WTC11 (cell line): ENCODE measurements at places on chromosomes 5 and 9. TPM values are rescaled to one million over a fixed set of nuclear protein-coding genes. Genes with fewer than 3 reads are reported as not detected.

DNA sequence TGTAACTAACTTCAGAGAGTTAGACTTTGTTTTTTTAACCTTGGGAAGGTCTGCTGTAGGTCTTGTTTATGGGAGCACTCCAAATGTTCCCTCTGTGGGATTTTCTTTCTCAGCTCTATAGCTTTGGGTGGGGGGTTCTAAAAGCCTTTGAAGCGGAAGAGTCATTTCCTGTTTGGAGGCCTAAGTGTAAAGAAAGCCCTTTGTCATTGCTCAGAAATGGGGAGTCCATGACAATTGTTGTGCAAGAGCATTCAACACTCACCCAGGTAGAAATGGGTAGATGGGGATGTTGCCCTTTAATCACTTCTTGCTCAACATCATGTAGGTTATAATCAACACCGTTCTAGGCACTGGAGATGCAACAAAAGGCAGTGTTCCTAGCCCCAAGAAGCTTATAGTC lies 30.3 kb upstream of the MAST4 start:
- no peak overlapping the region for H3K4me3 ChIP-seq
- H3K27me3 ChIP-seq = no peaks in the 10 kb centered on the region; the same call in 1 of the 2 replicates
- peaks cover 27% of the 10 kb centered on the region for H3K4me1 ChIP-seq
- no peak for DNase-seq

RLN2 gene
- total RNA-seq = 4.0 to 4.7 TPM (median 4.3 TPM) in 3 replicates

DNA sequence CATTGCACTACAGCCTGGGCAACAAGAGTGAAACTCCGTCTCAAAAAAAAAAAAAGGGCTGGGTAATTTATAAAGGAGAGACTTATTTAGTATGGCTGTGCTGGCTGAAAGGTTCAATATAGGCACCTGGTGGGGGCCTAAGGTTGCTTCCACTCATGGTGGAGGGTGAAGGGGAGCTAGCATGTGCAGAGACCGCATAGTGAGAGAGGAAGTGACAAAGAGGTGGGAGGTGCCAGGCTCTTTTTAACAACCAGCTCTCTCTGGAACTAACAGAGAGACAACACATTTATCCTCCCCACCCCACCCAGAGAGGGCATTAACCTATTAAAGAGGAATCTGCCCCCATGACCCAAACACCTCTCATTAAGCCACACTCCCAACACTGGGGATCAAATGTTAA lies 28.9 kb upstream of the SERINC5 start:
- no peak overlapping the region for H3K4me3 ChIP-seq
- DNase-seq = no peak
- H3K27me3 ChIP-seq = no peaks in the 10 kb centered on the region
- H3K27ac ChIP-seq = no peak overlapping the region; the same call in 1 of the 2 replicates
- no peaks in the 10 kb centered on the region for H3K36me3 ChIP-seq

GRCh38 chr9:33106827-33107621 lies 30.6 kb upstream of the SMU1 start:
- H3K4me3 ChIP-seq = no peak overlapping the region
- H3K27me3 ChIP-seq = no peaks in the 10 kb centered on the region; the same call in 1 of the 2 replicates
- DNase-seq = peak; percentile 31
- peaks cover 31% of the 10 kb centered on the region for H3K4me1 ChIP-seq

GRCh38 chr5:115402822-115403577 lies 106.5 kb upstream of the CCDC112 start:
- H3K4me1 ChIP-seq = no peaks in the 10 kb centered on the region
- H3K27ac ChIP-seq = no peak overlapping the region
- DNase-seq = no peak
- no peaks in the 10 kb centered on the region for H3K36me3 ChIP-seq
- H3K4me3 ChIP-seq = no peak overlapping the region
- H3K27me3 ChIP-seq = no peaks in the 10 kb centered on the region

CARD9 gene
- total RNA-seq = 0.76 to 0.96 TPM (median 0.96 TPM) in 3 replicates

DNA sequence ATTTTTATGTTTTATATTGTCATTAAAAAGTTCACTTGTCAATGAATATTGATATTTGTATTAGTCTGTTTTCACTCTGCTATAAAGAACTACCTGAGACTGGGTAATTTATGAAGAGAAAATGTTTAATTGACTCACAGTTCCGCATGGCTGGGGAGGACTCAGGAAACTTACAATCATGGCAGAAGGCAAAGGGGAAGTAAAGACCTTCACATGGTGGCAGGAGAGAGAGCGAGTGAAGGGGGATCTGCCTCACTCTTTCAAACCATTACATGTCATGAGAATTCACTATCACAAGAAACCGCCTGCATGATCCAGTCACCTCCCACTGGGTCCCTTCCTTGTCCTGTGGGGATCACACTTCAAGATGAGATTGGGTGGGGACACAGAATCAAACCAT lies 27.4 kb downstream of the SRD5A1 start:
- H3K36me3 ChIP-seq = peaks cover 30% of the 10 kb centered on the region
- H3K27me3 ChIP-seq = no peaks in the 10 kb centered on the region

FKBP15 gene
- total RNA-seq = 13.5 to 14.9 TPM (median 13.9 TPM) in 3 replicates

- no peak for DNase-seq
- no peaks in the 10 kb centered on the region for H3K36me3 ChIP-seq
- H3K4me1 ChIP-seq = no peaks in the 10 kb centered on the region
- H3K4me3 ChIP-seq = no peak overlapping the region
- H3K27me3 ChIP-seq = no peaks in the 10 kb centered on the region; the same call in 1 of the 2 replicates
These were observed 30.9 kb upstream of the SHOC1 start for GRCh38 chr9:111825468-111826145.

DNA sequence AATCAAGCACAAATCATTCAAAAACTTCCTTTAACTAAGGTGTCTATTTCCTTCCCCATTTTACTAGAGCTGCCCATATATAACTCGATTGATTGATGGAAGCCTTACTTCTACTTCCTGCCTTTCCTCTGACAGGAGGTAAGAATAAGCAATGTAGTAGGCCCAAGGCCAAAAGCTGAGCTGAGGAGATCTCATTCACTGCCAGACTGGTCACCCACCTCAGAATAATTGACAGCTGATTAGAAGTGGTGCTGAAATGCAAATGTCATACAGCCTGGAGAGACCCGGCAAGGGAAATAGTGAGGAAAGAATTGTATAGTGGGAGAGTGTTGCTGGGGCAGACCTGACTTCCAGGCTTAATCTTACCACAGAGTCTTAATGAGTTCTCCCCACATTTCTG lies 239.9 kb downstream of the SAXO1 start:
- no peaks in the 10 kb centered on the region for H3K27me3 ChIP-seq
- no peak for DNase-seq
- 0 out of 2 replicates have a peak, but pooled peaks cover 2% of the 10 kb centered on the region for H3K4me1 ChIP-seq
- H3K4me3 ChIP-seq = no peak overlapping the region

DNA sequence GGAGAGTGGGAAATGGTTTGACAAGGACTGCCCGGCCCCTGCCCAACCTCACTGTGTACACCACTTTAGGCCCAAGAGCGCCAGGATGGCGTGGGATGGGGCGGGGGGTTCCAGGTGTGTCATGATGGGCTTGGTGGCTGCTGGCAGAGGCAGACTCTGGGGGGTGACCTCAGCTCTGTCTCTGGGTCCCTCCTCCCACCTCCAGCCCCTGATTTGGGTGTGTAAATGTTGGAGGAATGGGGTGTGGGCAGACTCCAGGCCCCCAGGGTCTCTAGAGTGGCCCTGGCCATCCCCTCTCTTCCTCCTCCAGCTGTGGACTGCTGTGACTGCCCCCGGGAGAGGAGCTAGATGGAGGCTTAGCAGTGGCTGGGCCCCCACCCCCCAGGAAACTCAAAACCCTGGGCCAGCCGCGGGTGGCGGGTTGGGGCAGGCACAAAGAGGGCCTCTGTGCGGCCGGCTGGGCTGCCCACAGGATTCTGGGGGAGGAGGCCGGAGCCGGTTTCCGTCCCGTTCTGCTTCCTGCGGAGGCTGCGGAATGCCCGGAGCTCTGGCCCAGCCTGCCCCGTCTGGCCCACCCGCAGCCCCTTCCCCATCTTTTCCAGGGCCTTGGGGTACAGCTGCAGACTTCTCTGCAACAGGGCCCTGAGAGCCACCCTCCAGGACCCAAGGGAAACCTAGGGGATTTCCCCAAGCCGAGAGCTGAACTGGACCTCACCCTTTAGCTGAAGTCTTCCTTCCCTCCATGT lies 23.1 kb downstream of the CXXC5 start:
- peaks cover 69% of the 10 kb centered on the region for H3K4me1 ChIP-seq
- peak overlapping the region; percentile 92 for H3K27ac ChIP-seq
- DNase-seq = no peak
- H3K36me3 ChIP-seq = no peaks in the 10 kb centered on the region; the same call in 1 of the 2 replicates
- H3K27me3 ChIP-seq = no peaks in the 10 kb centered on the region

DNA sequence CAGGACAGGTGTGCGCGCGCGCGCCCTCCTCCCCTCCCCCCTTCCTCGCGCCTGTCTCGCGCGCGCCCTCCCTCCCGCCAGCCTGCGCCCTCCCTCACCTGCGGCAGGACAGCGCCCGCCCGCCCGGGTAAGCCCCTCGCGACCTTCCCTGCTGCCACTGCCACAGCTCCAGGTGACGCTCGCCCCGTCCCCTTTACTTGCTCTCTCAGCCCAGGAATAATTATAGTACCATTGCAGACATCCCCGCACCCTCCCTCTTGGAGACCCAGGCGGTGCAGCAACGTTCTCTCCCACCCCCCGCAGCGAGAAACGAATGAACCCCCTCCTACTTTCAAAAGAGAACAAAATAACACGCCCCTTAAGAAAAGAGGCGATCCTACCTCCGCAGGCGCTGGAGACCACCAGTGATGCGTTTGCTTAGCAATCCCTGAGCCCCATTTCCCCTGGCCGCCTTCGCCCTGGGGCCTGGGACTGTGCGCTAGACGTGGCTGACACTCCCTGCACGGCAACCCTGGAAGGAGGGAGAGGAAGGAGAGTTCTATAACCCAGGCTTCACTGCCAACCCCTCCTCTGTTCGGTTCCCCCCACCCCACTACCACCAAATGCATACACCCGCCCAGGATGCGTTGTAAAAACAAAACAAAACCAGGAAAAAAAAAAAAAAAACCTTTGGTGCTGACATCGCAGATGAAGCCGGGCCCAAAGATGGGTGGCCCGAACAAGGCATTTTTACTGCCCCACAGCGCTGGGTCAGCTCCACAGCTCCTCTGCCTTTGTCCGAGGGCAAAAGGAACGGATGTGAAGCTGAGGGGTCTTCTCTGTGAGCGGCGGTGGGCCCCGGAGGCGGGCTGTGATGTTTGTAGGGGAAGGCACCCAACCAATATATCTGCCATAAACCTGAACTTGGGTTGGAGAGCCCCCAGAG lies 5.6 kb upstream of the PURA start:
- peak; percentile 45 for DNase-seq
- H3K27ac ChIP-seq = peak overlapping the region; percentile 83
- no peaks in the 10 kb centered on the region for H3K36me3 ChIP-seq
- H3K4me1 ChIP-seq = peaks cover 50% of the 10 kb centered on the region
- peak overlapping the region; percentile 90 for H3K4me3 ChIP-seq

GARNL3 gene
- 17.8 to 22.4 TPM (median 20.3 TPM) in 3 replicates for total RNA-seq

GRCh38 chr5:119789406-119790117 lies 160.2 kb downstream of the FAM170A start:
- peaks cover 12% of the 10 kb centered on the region for H3K4me1 ChIP-seq
- no peak for DNase-seq
- no peaks in the 10 kb centered on the region for H3K36me3 ChIP-seq
- H3K4me3 ChIP-seq = no peak overlapping the region
- no peaks in the 10 kb centered on the region; the same call in 1 of the 2 replicates for H3K27me3 ChIP-seq

- DNase-seq = peak; percentile 61
- H3K27me3 ChIP-seq = no peaks in the 10 kb centered on the region; the same call in 1 of the 2 replicates
- H3K4me3 ChIP-seq = no peak overlapping the region
These were observed 456.7 kb downstream of the ZNF608 start for GRCh38 chr5:124289641-124290311.

DNA sequence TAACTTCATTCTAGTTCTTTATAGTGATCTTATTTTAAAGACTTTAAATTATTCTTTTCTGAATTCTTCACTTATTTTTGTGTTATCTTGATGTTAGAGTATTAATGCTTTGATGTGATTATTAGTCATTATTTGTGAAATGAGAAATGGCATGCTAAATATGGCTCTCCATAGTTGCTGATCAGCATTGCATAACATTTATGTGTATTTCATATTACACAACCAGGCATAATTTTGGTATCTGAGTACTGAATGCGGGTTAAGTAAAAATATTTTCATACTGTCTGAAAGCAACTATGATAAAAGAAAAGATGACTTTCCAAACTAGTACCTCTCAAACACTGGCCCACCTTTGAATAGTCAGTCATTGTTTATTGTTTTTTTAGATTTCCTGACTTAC lies 41.1 kb upstream of the CCNH start:
- H3K27me3 ChIP-seq = no peaks in the 10 kb centered on the region
- H3K27ac ChIP-seq = no peak overlapping the region
- H3K36me3 ChIP-seq = no peaks in the 10 kb centered on the region
- no peaks in the 10 kb centered on the region; the same call in 1 of the 2 replicates for H3K4me1 ChIP-seq
- DNase-seq = no peak

NDOR1 gene
- 40.3 to 49.0 TPM (median 43.2 TPM) in 3 replicates for total RNA-seq

ANKRD55 gene
- total RNA-seq = not detected in 3 replicates

- DNase-seq = no peak
- no peak overlapping the region for H3K27ac ChIP-seq
- H3K36me3 ChIP-seq = no peaks in the 10 kb centered on the region
- peaks cover 4% of the 10 kb centered on the region; the same call in 1 of the 2 replicates for H3K4me1 ChIP-seq
- peaks cover 65% of the 10 kb centered on the region for H3K27me3 ChIP-seq
These were observed 7.8 kb downstream of the DMRT2 start for GRCh38 chr9:1057910-1058309.

DNA sequence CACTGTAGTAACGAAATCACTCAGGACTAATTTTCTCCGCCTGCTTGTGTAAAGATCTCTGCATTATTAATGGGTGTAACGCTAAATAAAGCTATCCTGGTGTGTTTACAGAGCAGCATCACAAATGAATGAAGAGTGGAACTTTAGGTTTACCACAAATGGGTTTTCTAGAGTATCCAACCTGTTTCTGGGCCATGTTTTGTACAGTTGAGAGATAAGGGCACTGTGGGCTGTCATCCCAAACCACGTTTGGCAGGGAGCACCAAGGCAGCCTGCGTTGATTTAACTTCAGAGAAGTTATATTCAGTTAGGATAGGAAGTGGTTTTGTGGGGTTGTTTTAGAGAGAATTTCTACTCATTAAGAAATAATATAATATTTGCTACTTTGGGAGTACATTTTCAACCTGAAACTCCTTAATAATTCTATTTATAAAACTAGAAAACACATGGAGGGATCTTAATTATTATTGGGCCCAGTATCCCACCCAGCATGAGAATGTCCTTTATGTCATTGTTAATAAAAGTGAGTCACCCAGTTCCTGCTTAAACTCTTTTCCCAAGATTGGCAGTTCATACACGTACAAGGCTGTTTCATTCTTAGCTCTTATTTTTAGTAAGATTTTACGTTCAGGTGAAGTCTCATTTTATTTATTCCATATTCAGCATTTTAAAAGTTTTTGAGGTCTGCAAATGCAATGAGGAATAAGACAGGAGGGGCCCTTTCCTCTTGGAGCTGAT lies 8.0 kb downstream of the KCNN2 start:
- DNase-seq = no peak
- no peak overlapping the region for H3K4me3 ChIP-seq
- H3K36me3 ChIP-seq = peaks cover 4% of the 10 kb centered on the region
- H3K27ac ChIP-seq = no peak overlapping the region

- no peak for DNase-seq
- H3K27ac ChIP-seq = peak overlapping the region; percentile 61; the same call in 1 of the 2 replicates
- H3K27me3 ChIP-seq = no peaks in the 10 kb centered on the region
- H3K4me1 ChIP-seq = peaks cover 24% of the 10 kb centered on the region
- H3K4me3 ChIP-seq = no peak overlapping the region
These were observed 17.9 kb downstream of the PLEKHG4B start for GRCh38 chr5:109826-110225.

- peaks cover 6% of the 10 kb centered on the region for H3K36me3 ChIP-seq
- H3K27me3 ChIP-seq = no peaks in the 10 kb centered on the region
- no peak overlapping the region for H3K27ac ChIP-seq
- H3K4me3 ChIP-seq = no peak overlapping the region
These were observed 238.1 kb downstream of the ROR2 start for GRCh38 chr9:91711755-91712601.
